ENCODE measurements at places on chromosomes 5 and 9.

- DNase-seq = no peak
Observed at GRCh38 chr9:105147110-105147871, 97.2 kb upstream of the SLC44A1 start.

GRCh38 chr5:61949679-61950435 lies 356.1 kb upstream of the KIF2A start:
- no peak for DNase-seq

DNA sequence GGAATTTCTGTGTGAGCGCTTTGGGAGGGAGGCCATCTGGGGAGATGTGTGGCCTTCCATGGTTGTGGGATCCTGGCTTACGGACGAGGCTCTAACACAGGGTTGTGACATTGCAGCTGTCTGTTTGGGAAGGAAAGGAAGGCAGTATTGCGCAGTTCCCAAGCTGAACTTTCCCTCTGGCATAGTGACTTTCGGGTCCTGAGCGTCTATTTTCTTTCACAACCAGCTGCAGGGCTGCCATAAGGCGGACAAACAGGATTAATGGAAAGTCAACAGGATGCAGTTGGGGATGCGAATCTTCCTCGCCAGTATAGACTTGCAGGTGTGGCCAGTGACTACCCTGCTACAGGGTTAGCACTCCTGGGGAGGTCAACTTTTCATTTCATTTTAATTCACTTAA lies 25.9 kb downstream of the CCT5 start:
- DNase-seq = no peak

- no peak for DNase-seq
Observed at GRCh38 chr5:64654561-64654938, 35.8 kb upstream of the SHISAL2B start.

DNA sequence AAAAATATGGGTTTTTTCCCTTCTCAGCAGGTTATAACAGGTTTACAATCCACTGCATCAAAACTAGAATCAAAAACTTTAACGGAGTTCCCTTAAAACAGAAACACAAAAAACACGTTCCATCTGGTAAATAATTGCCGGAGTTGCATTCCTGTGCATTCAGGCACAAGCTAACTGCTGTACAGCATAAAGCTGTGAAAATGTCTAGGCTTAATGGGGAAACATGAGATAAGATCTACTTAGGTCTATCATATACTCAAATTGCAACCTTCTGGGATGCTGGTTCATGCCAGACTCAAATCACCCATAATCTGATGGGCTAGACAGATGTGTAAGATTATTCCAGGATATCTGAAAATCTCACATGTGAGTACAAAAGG lies 265.3 kb downstream of the DOCK8 start:
- no peak for DNase-seq

- no peak for DNase-seq
Observed at GRCh38 chr5:17255471-17256021, 38.1 kb downstream of the BASP1 start.

Data from putamen (tissue), 1 donor.